T-helper 2 cell treated with Interferon-gamma antibody and Interleukin-4, amounts not matched to agents 100 ng/mL and 5 ng/mL, for 36 hours (primary cell): ENCODE measurements at places on chromosomes 4 and X. TPM values are rescaled to one million over a fixed set of nuclear protein-coding genes. Genes with fewer than 3 reads are reported as not detected.

TEX13C gene
- not detected in 2 replicates for total RNA-seq

SPACA5 gene
- total RNA-seq, result not detected in 2 replicates

MAGEA12 gene
- not detected in 2 replicates for total RNA-seq

PASD1 gene
- total RNA-seq, result not detected in 2 replicates

USP26 gene
- total RNA-seq, result not detected in 2 replicates

NLGN4X gene
- not detected in 2 replicates for total RNA-seq

RAB33A gene
- 24.9 and 27.7 TPM in 2 replicates for total RNA-seq

ABCB7 gene
- total RNA-seq, result 26.7 and 28.4 TPM in 2 replicates

FAM114A1 gene
- total RNA-seq, result 0.07 and 0.09 TPM in 2 replicates

EDA gene
- total RNA-seq, result 0.25 and 0.93 TPM in 2 replicates

CLIC2 gene
- 0.52 and 1.1 TPM in 2 replicates for total RNA-seq

DRP2 gene
- 0.82 TPM in 2 replicates for total RNA-seq

CYSLTR1 gene
- 29.9 and 30.2 TPM in 2 replicates for total RNA-seq
